ENCODE measurements at places on chromosomes 6 and 20.

- DNase-seq: no peak
Measured at GRCh38 chr20:9092655-9093054, 23.8 kb downstream of the PLCB4 start.

DNA sequence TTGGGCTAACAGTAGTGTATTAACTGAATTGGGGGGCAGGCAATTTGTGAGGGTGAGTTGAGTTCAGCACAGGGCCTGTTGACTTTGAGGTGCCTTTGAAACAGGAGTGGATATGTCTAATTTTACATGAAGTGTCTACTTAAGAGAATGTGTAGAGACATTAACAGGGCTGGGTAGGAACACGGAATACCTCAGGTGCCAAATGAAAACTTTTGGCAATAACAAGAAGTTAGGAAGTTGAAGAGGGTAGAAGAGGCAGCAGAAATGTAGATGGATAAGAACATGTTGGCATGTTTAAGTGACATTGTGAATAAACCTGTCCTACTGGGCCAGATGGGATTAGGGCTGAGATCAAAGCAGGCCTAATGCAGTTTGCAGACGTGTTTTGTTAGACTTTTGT, 117.0 kb downstream of the SLC16A10 start:
- DNase-seq: no peak

DNA sequence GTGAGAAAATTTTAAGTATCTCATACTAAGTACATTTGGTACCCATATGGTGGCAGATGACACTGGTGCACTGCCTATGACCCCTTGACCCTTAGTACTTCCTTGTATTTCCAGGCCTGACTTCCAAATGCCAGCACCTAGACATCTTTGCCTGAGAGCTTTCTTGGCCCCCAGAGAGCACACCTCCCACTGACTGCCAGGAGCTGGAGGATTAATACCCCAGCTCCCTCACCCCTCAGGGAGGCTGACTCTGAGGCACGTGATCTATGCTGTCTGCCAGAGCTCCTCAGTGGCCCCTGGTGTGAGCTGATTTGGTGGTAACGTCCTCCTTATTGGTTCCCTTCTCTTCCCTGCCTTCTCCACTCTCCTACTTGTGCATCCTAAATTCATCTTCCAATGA, 38.0 kb downstream of the BFSP1 start:
- no peak for DNase-seq

GRCh38 chr6:47308552-47309290, 984 bp downstream of the TNFRSF21 start:
- peak; percentile 28 for DNase-seq

DNA sequence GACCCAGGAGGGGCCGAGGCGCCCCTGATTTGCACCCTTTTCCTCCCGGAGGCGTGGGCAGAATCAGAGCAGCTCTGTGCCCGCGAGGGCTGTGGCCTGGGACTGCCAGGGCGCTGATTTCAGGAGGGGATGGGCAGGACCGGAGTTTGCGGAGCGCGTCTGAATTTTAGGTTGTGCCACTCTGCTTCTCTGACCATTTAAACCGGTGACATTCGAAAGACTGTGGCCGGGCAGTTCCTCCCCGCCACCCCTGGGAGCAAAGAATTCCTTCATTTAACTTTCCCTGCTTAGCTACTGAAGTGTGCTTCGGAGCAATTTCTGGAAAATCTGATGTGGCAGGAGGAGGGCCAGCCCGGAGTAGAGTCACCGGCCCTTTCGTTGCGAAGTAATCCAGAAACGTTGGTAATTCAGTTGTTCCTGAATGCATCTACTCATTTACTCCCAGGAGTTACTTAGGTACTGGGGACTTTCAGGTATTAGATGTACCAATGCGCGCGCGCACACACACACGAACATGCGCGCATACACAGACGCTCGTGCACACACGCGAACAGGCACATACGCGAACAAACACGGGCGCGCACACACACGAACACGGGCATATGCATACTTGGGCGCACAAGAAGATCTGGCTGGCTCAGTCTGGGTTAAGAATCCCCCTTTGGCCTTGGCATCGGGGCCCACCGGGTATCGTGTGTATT, 568 bp downstream of the CCDC170 start:
- no peak for DNase-seq

DNA sequence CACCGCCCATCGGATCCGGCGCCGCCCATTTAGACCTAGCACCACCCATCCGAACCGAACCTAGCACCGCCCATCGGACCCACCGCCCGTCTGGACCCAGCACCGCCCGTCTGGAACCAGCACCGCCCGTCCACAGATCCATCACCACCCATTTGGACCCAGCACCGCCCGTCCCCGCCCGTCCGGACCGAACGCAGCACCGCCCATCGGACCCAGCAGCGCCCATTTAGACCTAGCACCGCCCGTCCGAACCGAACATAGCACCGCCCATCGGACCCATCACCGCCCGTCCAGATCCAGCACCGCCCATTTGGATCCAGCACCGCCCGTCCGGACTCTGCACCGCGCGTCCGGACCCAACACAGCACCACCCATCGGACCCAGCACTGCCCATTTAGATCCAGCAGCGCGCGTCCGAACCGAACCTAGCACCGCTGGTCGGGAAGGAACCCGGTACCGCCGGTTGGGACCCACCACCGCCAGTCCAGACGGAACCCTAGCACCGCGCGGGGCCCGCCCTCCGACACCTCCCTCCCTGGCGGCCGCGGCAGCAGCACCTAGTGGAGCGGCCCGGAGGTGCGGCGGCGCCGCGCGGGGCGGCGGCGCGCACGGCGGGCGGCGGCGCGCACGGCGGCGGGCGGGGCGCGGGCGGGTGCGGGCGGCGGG, 348 bp upstream of the AFDN start:
- DNase-seq: peak; percentile 30

GRCh38 chr6:30883685-30884520, at the start of gene DDR1:
Gene DDR1 (plus strand): TSS chr6:30884519. CDS start chr6:30888730, 4,211 bp downstream.
- peak; percentile 25 for DNase-seq

Data from SW 1271 (cell line).